NCI-H345 (cell line): ENCODE measurements at places on chromosomes 12 and 14.

GRCh38 chr14:72888636-72889201, 5.2 kb downstream of the DPF3 start:
- DNase-seq: no peak

DNA sequence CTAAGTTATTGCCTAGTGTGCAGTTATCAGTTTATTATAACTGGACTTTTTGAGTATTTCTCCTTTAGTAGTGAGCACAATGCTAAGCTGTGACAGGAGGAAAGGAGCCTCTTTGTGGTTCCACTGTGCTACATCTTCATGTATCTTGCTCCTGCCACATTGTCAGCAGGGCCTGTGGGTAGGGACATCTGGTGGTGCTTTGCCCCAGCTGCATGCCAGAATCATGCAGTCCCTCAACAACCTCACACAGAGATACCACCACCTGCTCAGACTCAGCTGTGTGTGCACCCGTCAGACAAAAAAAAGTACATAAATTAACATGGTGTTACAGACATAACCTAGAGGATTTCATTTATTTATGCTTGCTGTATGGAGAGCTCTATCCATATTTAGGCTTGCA, 51.1 kb downstream of the MIS18BP1 start:
- DNase-seq: no peak

GRCh38 chr12:102595315-102595714, 115.0 kb upstream of the IGF1 start:
- DNase-seq: no peak

DNA sequence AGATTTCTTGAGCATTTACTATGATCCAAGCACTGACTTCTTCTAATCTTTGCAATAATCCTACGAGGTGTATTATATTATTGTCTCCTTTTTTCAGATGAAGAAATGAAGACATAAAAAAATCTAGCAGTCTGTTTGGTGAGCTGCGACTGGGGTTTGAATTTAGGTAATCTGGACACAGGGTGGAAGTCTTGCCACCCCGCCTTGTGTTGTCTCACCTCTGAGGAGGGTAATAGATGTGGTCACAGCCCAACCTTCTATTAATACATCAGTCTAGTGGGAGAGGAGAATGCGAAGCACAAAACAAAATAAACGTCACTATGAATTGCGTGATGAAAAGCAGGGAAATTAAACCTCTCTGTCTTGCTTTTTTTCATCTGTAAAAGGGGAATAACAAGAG, 993.9 kb downstream of the VRK1 start:
- no peak for DNase-seq

GRCh38 chr12:49013428-49013827, 5.1 kb downstream of the PRKAG1 start:
- no peak for DNase-seq

- no peak for DNase-seq
Observed at GRCh38 chr14:76457841-76458240, 81.9 kb downstream of the ESRRB start.

DNA sequence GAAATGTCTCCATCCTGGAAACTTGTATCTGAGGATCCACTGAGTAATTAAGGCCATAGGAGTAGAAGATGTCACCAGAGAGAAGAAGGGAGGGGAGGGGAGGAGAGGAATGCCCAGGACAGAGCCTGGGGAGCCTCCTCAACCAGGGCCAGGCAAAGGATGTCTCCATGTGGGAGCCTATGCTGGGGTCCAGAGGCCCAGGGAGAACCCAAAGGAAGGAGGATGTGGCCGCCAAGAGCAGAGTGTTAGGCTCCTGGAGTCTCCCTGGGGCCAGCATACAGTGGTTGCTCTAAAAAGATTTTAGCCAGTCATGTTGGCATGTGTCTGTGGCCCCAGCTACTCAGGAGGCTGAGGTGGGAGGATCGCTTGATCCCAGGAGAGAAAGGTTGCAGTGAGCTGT, 92.6 kb downstream of the DICER1 start:
- no peak for DNase-seq

GRCh38 chr12:95700316-95700785, 90.2 kb downstream of the NTN4 start:
- DNase-seq: no peak

DNA sequence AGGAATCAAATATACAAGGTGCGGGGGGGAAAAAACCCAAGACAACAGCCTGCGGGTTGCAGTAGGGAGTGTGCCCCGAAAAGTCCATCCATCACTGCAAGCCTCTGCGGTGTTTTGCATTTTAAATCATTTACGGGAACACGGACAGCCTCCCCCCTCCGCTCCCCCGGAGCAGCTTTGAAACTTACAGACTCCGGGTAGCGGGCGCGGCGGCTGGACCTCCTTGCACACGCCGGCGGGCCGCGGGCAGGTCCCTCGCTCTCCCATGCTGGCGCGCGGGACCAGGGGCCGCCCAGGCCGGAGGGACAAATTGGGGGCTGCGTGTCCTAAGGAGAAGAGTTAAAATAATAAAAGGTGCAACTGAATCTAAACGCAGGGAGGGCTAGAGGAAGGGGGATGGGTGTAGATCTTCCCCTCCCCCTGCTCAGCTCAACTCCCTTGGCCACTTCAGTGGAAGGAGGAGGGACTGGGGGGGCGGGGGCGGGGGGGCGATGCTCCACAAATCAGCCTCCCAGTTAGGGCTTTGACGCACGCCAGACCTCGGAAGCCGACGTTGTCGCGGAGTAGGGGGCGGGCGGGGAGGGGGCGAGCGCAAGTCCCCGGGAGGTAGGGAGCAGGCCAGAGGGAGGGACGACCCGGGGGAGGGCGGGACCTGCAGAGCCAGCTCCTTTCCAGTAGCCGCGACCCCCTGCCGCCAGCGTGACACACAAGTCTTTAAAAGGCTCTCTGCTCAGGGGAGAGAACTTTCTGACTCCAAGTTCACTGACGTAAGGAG, at the start of gene KCNJ8:
Gene KCNJ8, minus strand, starts transcription at position 349 of the 775 bp plus-strand sequence. CDS start 1,090 bp downstream, outside the sequence.
- DNase-seq: peak; percentile 51

DNA sequence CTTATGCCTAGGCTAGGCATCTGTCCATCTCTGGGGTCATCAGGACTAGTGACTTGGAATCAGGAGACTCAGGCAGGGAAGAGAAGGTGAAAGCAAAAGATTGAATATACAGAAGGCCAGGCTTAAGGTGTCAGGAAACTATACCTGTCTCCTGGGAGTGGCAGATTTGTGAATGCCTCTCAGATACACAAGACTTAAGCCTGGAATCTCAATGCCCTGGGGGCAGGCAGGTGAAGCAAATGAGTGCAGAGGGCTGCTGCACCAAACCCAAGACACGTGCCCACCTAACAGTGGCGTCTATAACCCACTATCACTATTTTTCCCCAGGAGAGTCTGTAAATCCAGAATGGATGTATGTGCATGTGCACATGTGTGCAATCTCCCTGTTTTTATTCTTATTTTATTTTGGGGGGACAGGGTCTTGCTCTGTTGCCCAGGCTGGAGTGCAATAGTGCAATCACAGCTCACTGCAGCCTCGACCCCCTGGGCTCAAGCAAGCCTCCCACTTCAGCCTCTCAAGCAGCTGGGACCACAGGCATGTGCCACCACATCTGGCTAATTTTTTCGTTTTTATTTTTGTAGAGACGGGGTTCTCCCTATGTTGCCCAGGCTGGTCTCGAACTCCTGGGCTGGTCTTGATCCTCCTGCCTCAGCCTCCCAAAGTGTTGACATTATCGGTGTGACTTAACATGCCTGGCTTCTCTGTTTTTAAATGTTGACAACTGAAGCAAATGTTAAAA, 31.9 kb upstream of the FOS start:
- no peak for DNase-seq

DNA sequence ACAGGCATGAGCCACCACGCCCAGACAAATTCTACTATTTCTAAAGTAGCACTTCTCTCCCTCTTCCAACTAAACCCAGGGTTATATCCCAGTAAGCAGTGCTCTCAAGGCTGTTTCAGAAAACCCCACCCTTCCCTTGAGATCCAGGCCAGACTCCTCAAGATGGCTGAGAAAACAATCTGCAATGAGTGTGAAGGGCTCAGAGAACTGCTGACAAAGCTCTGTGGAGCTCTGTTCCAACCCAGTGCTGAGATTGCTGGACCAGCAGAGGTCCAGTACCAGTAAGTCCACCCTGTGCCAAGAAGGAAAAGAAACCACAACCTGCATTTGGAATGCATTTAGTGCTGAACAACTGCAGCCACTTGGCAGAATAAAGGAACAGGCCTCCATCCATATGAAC, 3.7 kb upstream of the IFFO1 start:
- no peak for DNase-seq

DNA sequence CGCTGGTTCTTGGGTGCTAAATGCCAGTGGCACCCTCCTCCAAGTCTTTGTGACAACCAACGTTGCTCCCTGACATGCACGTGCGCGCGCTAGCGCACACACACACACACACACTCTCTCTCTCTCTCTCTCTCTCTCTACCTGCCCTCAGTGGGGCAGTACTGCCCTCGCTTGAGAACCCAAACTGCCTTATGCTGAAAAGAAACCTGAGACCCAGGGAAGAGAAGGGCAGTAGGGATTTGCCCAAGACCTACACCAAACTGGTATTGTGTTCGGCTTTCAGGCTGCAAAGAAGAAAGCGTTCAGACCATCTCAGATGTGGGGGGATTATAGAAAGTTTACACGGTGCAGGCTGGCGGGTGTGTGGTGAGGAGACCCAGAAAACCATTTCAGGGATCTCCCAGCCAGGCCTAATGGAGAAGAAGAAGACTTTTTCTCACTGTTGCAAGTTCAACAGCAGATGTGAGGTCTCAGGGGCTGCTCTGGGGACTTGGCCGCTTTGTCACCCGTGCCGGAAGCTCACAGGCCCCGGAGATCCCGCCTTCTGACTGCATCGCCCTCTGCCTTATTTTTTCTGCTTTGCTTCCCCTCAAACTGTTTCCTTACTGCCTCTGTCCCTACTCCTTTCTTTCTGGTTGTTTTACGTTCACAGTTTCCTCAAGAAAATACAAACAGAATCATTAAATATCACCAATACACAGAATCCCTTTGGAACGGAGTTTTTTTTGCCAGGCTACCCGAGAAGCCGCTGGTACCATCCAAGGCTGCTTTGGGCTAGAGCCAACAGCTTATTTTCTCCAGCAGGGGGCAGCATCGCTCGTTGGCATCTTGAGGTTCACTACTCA, 82.4 kb downstream of the PPM1A start:
- peak; percentile 89 for DNase-seq

DNA sequence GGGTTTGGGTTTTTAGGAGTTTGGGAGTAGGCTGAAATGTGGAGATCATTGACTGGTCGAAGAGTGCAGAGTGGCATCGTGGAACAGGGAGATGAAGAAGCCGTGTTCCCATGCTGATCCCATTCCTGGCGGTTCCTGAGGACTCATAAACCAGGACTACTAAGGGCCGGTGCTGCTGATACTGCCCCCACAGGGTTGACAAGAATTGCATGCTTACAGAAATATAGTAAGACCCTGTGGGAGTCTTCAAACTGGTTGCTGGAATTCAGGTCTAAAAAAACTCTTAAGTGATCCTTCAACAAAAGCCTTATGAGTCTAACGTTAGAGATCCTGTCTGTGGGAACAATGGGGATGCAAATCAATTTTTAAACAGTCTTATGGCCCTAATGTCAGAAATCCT, 64.0 kb upstream of the ARHGAP5 start:
- DNase-seq: no peak

DNA sequence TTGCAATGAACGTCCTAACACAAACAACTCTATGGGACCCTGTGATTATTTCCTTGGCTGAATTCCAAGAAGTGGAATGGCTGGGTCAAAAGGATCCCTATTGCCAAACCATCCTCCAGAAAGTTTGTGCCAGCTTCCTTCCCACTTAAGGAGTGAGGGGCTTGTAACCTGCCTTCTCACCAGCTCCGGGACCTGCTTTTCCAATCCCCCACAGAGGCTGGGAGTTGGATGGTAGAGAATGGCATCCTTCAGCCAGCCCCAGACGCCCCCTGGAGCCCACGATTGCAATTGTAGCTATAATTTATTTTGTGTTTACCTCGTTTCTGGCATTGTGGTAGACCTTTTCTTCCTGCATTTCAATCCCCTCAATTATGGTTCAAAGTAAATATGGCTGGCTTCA, 9.7 kb upstream of the ZDHHC22 start:
- peak; percentile 23 for DNase-seq

GRCh38 chr14:65828396-65828795, 415.9 kb downstream of the FUT8 start:
- DNase-seq: no peak

DNA sequence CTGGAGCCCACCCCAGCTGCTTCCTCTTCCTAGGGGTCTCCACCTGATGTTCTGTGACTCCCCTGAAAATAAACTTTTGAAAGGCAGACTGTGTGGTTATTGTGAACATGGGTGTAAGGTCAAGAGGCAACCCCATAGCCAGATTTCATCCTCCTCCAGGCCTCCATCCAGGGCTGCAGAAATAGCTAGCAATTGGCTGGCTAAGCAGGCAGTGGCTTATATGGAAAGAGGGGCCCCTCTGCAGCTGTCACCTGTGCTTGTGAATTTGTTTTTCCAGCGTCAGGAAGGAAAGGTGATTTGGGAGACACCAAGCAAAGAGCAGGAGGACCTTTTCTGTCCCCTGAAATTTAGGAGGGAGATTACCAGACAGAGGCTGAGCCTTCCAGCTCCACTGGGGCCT, 55.8 kb downstream of the ZFP36L1 start:
- no peak for DNase-seq

- DNase-seq: no peak
Observed at GRCh38 chr12:65886996-65887395, 62.7 kb downstream of the HMGA2 start.

DNA sequence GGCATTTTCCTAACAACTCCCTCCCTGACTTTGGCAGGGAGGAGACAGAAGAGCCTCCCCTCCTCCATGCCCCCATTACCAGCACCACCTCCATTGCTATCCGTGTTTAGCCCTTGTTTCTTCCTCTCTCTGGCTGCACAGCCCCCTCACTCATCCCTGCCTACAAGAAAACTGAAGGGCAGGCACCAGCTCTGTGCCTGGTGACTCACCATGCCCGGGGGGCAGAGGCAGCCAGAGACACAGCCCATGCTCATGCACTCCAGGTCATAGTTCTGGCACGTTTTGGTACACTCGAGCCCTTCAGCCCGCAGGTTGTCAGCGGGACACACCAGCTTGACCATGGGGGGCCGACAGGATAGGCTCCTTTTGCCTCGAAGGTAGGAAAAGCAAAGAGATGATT, 80.4 kb downstream of the VWF start:
- no peak for DNase-seq

- peak; percentile 41 for DNase-seq
Observed at GRCh38 chr12:98653866-98654493, 8.9 kb downstream of the APAF1 start.

DNA sequence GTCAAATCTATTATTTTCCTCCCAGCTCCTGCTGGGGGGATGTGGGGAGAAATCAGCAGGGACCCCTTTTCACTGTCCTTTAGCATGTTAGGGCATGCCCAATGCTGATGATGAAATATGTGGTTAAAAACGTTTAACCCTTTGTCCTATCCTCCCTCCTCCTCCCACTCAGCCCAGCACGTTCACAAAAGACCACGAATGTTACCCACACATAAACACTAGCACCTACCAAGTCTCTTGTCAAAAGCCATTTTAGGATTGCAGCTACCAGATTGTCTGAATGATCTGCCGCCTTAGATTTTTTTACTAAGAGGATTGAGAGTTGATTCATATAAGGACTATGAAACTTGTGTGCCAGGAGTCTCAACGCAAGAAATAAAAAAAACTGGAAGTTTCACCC, 70.4 kb downstream of the TBK1 start:
- DNase-seq: peak; percentile 48
